ENCODE measurements at places on chromosomes 11 and 22.

DNA sequence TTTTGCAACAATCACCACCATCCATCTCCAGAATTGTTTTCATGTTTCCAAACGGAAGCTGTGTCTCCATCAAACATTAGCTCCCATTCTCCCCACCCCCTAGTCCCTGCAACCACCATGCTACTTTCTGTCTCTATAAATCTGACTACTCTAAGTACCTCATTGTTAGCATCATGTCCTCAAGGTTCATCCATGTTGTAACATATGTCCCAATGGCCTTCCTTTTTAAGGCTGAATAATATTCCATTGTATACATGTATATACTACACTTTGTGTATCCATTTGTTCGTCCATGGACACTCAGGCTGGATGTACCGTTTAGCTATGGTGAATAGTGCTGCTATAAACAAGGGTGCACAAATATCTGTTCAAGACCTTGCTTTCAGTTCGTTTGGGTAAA is 8.2 kb upstream of the DPF2 start:
- no peak for DNase-seq

DNA sequence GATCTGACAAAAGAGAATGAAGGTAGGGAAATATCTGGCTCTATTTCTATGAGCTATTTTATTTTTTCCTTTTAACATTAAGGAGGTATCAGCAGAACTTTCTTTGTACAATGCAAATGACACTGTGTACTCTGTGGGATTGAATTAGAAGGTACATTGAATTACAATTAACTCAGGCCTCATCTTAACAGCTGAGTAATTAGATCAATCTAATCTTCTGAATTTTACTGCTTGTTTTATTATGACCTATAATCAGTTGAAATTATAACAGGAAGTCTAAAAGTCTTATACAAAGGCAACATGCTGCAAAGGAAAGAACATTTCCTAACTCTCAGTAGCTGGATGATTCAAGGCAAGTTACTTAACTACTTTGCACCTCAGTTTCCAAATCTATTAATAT is 69.8 kb downstream of the RELT start:
- no peak for DNase-seq

GRCh38 chr11:70630816-70631623 is 232.7 kb downstream of the CTTN start:
- DNase-seq, result no peak

DNA sequence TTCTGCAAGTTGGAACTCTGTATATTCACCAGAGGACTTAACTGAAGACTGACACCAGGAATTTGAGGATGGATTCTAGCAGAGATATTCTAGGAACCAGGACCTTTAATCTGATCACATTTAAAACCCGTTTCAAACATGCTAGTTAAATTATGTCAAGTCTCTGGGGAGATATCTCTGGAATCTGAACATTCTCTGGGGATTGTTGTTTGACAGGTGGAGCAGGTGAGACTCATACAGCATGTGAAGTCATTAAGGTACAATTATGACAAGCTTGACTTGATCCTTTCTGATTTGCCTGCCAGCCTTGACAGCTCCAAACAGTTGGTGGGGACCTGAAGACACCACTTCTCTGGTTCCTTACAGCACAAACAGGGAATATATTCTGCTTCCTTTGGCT is 100.3 kb downstream of the FAT3 start:
- no peak for DNase-seq
